Stimulated activated CD4-positive, alpha-beta T cell treated with anti-CD3 and anti-CD28 coated beads, Interleukin-1b, Interleukin-23, amount 100 ng/mL, for 4 hours (primary cell): ENCODE measurements at places on chromosomes 12 and 14.
A peak's percentile ranks its signal among the peaks of the same experiment; 100 is the strongest.

DNA sequence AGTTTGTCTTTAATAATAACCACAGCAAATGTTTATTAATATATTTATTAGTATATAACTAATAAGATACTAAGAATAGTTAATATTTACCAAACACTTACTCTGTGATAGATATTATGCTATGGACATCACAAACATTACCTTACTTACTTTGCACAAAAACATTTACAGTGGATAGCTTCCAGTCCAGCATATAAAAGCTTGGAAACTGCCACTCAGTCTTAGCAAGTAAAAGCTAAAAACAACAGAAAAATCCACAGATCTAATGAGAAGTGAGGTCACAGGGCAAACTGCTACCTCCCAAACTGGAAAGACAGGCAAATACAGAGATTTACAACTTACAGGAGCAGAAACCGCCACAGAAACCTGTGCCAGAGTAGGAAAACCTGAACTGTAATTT is 99.8 kb downstream of the METTL25 start:
- no peak for DNase-seq

- no peak for DNase-seq
These were observed 19.9 kb downstream of the SETD3 start for GRCh38 chr14:99460793-99461192.

GRCh38 chr12:69254046-69254445 is 14.7 kb downstream of the CPSF6 start:
- DNase-seq = no peak

DNA sequence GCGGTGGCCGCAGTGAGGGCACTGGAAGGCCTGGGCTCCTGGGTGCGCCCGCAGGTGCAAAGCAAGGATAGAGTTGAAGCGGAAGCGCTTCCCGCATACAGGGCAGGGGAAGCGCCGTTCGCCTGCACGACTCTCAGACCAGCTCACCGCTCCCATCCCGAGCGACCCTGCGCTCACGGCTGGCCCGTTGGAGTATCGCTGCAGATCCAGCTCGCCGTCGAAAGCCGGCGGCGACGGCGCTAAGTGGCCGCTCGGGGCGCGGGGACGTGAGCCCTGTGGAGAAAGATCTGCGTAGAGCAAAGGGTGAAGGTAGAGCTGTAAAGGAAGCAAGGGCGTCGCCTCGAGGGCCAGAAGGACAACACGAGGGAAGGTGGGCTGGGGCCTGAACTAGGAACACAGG is 5.4 kb downstream of the ZNF219 start:
- DNase-seq = no peak

DNA sequence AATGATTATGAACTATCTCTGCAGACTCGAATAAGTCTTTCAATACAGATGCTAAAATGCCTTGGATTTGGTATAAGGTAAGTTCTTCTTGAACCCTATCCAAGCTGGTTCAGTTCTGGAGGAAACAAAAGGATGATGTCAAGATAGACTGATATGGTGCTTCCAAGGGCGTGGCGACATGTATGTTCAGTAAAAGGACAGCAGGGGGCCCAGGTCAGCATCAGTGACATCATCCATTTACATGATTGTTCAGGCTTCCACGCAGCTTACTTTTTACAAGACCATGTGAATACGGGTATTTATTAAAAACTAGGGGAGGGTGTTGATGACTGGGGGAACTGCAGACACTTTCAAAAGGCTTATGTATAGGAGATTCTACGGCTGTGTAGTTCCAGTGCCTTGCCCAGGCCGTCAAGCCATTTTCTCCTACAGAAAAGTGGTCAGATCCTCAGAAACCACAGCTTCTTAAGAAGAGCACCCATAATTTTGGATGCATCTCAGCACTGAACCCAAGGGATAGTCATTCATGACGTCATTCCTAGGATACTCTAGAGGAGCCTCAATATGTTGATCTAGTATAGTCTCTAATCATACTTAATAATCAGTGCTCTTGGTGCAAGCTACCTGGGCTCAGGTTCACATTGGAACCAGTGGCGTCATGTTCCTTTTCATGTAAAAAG is 527.7 kb downstream of the FUT8 start:
- DNase-seq = no peak

- DNase-seq = no peak
These were observed 78.0 kb downstream of the PRKCH start for GRCh38 chr14:61399365-61399764.

GRCh38 chr14:90509403-90509802 is 112.6 kb downstream of the CALM1 start:
- no peak for DNase-seq

GRCh38 chr12:40439771-40440492 is 215.1 kb downstream of the LRRK2 start:
- DNase-seq = no peak

GRCh38 chr14:60221457-60221856 is 27.6 kb upstream of the PPM1A start:
- no peak for DNase-seq

DNA sequence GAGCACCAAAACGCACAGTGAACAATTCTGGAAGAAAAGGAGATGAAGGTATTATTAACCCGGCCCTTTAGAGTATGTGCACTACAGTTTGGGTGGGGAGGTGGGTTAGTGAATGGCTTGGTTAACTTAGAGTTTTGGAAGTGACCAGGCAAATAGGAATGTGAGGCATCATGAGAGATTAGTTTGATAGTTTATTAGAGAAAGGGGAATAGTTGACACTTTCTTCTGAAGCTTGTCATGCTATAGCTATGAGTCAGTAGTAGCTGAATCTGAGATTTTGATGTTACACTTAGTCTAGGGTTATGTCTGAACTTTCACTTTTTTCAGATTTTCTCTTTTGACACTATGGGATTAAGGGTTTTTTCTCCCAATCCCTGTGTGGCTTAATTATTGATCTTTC is 567.2 kb downstream of the SNAPC1 start:
- DNase-seq = no peak

DNA sequence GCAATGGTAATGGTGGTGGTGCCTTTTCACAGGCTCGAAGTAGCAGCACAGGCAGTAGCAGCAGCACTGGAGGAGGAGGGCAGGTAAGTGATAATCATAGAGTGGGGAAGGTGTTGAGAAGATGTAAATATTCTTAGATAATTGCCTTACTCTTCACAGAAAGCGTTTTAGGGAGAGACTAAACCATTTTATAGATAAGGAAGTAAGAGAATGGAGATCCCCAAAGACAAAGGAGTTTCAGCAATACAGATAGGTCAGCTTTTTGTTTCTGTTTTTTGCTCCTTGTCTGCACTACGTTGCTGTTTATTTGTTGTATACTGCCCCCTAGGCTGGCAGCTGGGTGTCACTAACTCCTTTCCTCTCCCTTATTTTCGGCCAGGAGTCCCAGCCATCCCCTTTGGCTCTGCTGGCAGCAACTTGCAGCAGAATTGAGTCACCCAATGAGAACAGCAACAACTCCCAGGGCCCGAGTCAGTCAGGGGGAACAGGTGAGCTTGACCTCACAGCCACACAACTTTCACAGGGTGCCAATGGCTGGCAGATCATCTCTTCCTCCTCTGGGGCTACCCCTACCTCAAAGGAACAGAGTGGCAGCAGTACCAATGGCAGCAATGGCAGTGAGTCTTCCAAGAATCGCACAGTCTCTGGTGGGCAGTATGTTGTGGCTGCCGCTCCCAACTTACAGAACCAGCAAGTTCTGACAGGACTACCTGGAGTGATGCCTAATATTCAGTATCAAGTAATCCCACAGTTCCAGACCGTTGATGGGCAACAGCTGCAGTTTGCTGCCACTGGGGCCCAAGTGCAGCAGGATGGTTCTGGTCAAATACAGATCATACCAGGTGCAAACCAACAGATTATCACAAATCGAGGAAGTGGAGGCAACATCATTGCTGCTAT is 2.0 kb downstream of the SP1 start:
- no peak for DNase-seq

- DNase-seq = peak; percentile 32
These were observed 220.6 kb upstream of the OR4E1 start for GRCh38 chr14:21894003-21894897.

DNA sequence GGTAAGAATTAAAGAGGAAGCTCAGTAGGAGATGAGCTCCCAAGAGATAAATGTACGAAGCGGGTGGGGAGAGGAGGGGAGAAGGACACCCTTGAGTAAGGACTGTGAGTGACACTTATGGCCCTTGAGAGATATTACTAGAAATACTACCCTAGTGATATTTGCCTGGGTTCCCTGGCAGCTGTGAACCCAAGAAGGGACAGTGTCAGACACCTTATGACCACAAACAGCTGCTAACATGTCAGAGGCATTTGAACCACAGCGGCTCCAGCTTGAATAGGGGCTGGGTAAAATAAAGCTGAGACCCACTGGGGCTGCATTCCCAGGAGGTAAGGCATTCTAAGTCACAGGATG is 19.6 kb upstream of the SLC6A12 start:
- DNase-seq = no peak

- no peak for DNase-seq
These were observed 13.5 kb downstream of the AMN1 start for GRCh38 chr12:31715283-31715825.

DNA sequence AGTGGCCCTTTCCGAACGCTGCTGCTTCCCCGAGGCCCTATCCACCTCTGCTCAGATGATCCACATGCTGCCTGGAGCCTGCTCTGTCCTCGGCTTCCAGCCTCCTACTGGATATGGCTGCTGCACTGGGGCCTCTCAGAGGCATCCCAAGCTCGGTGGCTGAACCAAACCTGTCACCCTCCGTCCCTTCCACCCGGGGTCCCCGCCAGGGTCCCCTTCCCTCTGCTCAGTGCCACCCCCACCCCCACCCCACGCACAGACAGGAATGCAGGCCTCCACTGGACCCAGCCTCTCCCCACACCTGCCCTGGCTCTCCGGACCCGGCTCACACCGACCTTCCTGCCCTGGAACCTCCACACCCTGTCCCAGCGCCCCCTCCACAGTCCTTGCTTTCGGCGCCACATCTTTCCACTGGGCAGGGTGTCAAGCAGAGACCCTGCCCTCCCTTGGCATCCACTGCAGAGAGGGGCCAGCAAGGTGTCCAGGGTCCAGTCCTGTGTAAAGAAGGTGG is 6.1 kb downstream of the CEP170B start:
- no peak for DNase-seq

- DNase-seq = no peak
These were observed 1.7 kb upstream of the RARG start for GRCh38 chr12:53233671-53234121.

DNA sequence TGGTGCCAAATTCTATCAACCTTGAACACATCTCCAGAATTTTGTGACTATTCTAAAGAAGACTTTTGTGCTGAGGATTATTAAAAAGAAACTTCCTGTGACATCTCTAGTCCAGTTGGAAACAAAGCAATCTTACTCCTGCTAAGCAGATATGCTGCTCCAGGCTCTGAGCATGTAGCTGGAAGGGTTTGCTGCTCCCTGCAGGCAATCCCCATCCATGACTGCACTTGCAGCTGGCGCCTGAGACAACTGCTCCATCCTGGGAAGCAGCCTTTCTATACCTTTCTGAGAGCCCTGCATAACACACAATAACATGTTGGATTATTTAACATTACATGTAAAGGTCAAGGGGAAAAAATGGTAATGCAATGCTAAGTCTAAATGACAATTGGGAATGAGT is 105.1 kb downstream of the NDUFA12 start:
- no peak for DNase-seq

GRCh38 chr14:92914087-92914656 is 8.8 kb upstream of the CHGA start:
- no peak for DNase-seq

- no peak for DNase-seq
These were observed 12.5 kb downstream of the CFAP251 start for GRCh38 chr12:121930862-121931261.

DNA sequence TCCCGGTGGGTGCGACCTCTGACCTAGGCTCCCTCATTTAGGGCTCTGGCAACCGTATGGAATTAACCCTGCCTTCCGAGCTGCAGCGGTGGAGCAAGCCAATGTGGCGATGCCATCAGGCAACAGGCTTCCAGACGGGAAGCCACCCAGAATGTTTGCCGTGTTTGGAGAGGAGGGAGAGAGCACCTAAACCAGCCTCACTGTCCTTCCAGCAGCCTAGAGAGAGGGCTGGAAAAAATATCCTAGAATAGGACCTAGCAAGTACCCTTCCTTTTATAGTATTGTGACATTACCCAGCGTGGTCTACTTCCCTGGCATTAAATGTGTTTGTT is 287 bp upstream of the SLC2A13 start:
- DNase-seq = no peak

- no peak for DNase-seq
These were observed 11.7 kb downstream of the ITGA5 start for GRCh38 chr12:54407183-54407905.

DNA sequence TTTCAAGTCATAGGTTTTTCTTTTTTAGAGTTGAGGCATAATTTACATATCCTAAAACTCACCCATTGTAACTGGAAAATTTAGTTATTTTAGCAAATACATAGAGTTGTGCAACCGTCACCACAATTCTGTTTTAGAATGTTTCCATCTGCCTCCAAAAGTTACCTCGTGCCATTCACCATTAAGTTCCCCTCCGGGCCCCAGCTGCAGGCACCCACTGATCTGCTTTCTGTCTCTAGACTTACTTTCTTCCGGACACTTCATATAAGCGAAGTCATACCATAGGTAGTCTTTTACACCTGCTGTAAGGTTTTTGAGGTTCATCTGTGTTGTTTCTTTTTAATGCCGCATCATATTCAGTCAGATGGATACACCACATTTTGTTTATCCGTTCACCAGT is 28.7 kb downstream of the PPP2R5C start:
- DNase-seq = no peak
